ENCODE measurements at places on chromosomes 5 and 9.

GRCh38 chr5:83125560-83125959 lies 48.2 kb downstream of the XRCC4 start:
- DNase-seq, result no peak

DNA sequence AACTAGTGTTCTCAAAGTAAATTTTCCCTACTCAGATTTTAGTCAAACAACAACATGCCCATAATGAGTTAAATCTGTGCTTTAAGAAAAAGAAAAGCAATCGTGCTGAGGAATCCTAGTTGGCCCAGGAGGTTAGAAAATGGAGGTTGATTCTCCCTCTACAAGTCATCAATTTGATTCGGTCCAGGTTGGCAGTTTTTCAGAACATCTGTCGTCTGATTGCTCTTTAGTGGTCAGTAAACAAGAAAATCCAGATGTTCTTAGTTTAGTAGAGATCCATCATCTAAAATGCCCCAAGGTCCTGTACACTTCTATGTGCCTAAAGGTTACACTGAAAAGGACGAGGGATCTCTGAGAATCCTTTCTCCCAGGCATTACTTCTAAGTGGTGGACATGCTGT lies 659.2 kb downstream of the MTRR start:
- no peak for DNase-seq

DNA sequence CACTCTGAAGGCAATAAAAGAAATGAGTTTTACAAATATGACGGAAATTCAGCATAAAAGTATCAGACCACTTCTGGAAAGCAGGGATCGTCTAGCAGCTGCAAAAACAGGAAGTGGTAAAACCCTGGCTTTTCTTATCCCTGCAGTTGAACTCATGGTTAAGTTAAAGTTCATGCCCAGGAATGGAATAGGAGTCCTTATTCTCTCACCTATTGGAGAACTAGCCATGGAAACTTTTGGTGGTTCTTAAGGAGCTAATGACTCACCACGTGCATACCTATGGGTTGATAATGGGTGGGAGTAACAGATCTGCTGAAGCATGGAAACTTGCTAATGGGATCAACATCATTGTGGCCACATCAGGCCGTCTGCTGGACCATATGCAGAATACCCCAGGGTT lies 93.5 kb upstream of the RGMB start:
- DNase-seq, result no peak

DNA sequence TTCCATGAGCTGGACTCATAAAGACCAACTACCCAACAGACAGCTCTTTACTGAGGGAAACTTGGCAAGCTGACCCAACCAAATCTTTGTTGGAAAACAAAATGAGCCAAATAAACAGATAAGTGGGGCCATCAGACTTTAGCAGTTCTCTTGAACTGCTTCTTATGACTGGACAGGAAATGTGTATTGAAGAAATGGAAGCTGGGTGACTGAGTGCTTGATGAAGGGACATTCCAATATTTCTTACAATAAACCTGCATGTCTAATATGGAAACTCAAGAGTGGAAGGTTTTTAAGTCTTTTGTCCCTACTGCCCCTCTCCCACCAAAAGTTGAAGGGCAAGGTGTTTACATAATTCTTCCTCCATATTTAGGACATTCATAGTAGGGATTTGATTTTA lies 218.8 kb upstream of the NR4A3 start:
- no peak for DNase-seq

- no peak for DNase-seq
These were observed 138.5 kb downstream of the AOPEP start for GRCh38 chr9:94864862-94865509.

GRCh38 chr9:114275246-114276004 lies 47.5 kb upstream of the ORM1 start:
- no peak for DNase-seq

- no peak for DNase-seq
These were observed 100.7 kb downstream of the CDC42SE2 start for GRCh38 chr5:131364507-131365050.

- DNase-seq, result peak; percentile 39
These were observed 55.7 kb downstream of the TSSK1B start for GRCh38 chr5:113378959-113379541.

DNA sequence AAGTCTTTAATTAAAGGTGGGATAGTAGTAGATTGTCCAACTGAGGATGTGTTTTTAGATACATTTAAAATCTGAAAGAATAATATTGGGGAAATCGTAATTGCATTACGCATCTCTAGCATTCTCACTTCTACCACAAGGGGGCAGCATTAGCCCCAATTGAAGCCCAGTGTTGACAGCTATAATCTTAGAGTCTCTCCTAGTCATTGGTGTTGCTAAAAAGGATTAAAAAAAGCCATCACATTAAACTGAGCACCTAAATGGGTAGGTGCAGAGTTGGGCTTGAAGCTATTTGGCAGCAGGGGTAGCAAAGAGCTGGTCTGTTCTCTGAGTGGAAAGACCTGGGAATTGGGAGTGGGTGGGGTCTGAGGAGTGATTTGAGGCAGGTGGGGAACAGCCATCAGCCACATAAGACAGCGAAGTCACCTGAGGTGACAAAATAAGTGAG lies 177.2 kb downstream of the OSTF1 start:
- DNase-seq, result peak; percentile 20

GRCh38 chr5:54156577-54156976 lies 153.8 kb downstream of the ARL15 start:
- no peak for DNase-seq

DNA sequence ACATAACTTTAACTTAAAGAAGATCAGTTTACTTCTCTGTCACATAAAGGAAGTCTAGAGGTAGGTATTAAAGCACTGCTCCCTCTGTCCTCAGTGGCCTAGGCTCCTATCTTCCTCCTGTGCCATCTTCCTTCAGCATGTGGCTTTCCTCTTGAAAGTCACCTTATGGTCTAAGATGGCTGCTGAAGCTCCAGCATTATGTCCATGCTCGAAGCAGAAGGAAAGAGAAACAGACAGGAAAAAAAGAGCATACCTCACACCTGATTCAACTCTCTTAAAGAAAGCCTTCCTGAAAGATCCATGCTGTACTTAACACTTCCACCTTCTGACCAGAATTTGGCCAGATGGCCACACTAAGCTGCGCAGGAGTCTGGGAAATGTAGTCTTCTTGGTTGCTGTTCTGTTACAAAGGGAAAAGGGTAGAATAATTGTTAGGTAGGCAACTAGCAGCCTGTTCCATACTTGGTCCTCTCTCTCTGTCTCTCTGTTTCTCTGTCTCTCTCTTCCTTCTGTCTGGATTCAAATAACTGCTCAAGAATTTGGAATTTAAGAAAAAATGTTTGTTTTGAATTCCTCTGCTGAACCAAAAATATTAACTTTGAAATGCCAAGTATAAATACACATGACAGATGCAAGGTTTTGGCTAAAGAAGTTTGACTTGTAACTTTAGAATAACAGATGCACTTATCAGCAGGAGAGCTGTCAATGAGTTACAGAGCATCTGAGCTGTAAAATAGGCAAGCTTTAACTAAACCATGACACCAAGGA lies 16.0 kb downstream of the TMEM174 start:
- DNase-seq, result no peak

GRCh38 chr5:165620394-165620793 lies 2115.0 kb downstream of the MAT2B start:
- no peak for DNase-seq

DNA sequence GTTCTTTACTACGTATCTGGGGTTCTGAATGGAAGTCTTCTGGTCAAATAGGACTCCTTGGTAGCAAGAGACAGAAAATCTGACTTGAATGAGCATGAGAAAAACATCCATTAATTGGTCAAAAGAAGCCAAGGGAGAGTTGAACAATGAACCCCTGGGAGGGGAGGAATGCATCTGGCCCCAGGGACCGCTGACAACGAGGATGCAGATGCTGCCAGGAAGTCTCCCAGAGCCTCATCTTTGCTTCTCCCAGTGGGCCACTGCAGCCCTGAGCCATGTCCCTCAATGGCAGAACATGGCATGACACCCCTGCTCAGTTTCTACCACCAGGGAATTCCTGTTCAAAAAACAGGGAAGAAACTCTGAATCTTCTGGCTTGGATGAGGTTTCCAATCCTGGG lies 50.5 kb upstream of the ICE1 start:
- DNase-seq, result no peak

- no peak for DNase-seq
These were observed 78.2 kb upstream of the ARAP3 start for GRCh38 chr5:141760193-141760592.

- no peak for DNase-seq
These were observed 16.0 kb upstream of the ZCCHC7 start for GRCh38 chr9:37104183-37104889.

- DNase-seq, result peak; percentile 50
These were observed 753 bp downstream of the FANCC start for GRCh38 chr9:95316794-95317118.

DNA sequence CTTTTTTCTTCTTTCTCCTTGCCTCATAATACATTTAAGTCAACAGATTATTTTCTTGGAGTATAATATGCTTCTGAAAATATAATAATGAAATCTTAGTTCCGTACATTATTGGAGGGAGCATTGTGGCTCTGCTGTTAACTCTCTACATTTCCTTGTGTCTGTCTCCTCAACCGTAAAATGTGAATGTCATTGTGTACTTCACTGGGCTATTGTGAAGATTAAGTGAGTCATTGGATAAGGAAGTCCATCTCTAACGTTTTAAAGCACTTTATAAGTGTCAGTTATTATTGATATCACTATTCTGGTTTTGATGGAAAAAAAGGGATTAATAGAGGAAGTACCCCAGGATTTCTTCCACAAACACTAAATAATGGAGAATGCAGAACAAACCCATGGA lies 304.5 kb upstream of the RFX3 start:
- no peak for DNase-seq

DNA sequence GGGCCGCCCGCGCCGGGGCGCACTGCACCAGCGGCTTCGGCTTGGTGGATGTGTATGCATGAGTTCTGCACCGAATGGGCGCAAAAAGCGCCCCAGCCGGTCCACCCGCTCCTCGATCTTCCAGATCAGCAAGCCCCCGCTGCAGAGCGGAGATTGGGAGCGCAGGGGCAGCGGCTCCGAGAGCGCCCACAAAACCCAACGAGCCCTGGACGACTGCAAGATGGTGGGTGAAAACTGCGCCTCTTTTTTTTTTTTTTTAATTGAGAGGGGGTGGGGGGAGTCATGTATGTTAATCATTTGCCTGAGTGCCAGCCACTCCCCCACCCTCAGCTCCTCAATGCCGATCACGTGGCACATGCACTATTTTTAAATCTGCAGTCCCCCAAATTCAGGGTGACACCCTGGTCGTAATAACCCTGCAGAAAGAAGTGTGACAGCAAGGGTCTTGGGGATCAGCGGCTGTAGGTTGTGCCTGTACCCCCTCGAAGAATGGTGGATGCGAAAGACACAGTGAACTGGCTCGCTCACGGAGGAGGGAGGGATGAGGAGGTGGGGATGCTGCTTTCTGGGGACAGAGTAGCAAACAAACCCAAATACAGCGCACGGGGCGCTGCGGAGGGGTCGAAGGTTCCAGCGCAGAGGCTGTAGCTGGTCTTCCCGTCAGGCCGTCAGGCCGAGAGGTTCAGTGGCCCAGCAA lies 900 bp downstream of the RGS7BP start:
- no peak for DNase-seq

DNA sequence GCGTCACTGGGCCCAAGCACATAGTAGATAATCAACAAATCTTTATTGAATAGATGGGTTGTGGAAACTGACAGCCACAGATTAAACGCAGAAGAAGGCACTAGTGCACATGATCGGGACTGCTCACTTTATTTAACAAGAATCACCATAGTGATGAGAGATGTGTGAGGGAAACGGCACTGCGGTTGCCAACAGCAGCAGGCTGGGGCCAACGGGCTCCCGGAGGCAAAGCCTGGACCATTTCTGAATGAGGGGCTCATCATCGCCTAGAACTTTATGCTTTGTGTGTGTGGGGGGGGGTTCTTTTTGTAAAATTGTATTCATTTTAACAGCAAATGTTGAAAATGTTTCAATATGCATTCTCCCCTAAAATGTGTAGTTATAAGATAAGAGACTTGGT lies 61.9 kb upstream of the RUFY1 start:
- no peak for DNase-seq

- DNase-seq, result no peak
These were observed 30.2 kb downstream of the FOXI1 start for GRCh38 chr5:170135796-170136490.

DNA sequence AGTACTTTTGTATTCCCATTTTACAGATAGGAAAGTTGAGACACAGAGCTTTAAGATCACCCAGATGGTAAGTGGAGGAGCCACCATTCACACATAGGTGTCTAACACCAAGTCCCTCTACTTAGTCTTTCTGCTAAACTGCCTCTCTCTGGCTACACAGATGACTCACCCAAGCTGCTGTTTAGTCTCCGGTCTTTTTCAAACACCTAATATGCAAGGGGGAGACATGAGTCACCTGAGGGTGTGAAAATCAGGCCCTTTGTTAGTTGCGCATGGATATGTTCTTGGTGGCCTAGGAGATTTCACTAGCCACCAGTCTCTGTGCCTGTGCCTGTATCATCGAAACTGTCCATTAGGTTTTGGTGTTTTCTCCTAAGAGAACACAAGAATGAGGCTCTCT lies 117.8 kb downstream of the MAST4 start:
- no peak for DNase-seq

- peak; percentile 26 for DNase-seq
These were observed 1.3 kb downstream of the MAN2A1 start for GRCh38 chr5:109690975-109691574.

DNA sequence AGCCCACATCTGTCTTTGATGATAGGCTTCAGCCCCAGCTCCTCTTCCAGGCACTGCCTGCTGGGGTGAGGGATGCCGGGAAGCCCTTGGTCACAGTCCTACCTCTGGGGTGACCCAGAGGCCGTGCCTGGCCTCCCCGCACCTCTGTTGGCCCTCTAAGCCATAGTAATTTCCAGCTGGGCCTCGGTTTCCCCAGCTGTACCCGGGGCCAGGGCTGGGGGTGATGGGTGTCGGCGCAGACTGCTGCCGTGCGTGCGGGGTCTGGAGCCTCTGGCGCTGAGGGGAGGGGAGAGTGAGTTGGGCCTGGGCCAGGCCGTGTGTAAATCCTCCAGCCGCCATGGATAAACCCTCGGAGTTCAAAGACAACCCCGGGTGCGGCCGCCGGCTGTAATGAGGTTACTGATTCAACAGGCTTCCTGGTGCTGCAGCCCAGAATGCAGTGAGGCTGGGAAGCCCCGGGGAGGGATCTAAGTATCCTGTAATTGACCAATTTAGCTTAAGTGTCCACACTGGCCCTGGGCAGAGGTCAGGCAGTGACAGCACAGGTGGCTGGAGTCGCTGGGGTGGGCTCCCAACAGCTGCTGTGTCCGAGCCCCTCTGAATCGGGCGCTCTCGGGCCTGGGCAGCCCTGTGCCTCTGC lies 7.1 kb downstream of the RXRA start:
- no peak for DNase-seq

DNA sequence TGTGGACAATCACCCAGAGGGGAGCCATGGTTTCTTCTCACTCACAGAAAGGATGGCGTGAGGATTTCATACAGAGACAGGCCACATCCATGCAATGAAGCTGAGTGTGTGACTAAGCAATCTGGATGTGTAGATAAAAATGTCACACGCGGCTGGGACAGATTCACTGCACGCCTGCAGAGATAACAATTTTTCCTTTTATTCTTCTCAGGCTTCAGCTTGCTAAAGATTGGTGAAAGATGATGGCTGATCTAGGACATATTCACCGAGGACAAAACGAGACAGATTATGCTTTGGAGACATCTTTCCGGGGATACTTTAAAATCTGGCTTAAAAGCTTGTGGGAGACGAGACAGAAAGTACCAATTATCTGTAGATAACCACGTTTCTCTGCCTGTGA lies 313.9 kb upstream of the TRPC7 start:
- no peak for DNase-seq

GRCh38 chr5:133531178-133531577 lies 81.2 kb downstream of the FSTL4 start:
- no peak for DNase-seq

Data from activated T-cell treated with anti-CD3 and anti-CD28 coated beads for 48 hours (primary cell).